ENCODE measurements at places on chromosomes 7 and 10.

DNA sequence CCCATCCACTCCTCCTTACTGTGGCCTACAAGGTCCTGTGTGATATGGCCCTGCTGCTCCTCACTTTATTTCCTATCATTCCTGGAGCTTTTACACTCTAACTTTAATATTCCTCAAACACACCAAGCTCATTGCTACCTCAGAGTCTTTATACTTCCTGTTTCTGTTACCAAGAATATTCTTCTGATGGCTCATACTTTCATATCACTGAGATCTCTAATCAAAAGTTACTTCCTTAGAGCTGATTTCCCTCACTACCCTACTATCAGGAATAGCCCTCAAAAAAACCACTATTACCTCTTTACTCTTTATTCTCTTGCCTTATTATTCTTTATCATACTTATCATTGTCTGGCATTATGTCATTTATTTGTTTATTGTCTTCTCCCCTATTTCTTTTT is 5.8 kb upstream of the PPP3CB start:
- DNase-seq = no peak

- no peak for DNase-seq
Measured at GRCh38 chr7:33053721-33054120, 8.9 kb downstream of the NT5C3A start.

DNA sequence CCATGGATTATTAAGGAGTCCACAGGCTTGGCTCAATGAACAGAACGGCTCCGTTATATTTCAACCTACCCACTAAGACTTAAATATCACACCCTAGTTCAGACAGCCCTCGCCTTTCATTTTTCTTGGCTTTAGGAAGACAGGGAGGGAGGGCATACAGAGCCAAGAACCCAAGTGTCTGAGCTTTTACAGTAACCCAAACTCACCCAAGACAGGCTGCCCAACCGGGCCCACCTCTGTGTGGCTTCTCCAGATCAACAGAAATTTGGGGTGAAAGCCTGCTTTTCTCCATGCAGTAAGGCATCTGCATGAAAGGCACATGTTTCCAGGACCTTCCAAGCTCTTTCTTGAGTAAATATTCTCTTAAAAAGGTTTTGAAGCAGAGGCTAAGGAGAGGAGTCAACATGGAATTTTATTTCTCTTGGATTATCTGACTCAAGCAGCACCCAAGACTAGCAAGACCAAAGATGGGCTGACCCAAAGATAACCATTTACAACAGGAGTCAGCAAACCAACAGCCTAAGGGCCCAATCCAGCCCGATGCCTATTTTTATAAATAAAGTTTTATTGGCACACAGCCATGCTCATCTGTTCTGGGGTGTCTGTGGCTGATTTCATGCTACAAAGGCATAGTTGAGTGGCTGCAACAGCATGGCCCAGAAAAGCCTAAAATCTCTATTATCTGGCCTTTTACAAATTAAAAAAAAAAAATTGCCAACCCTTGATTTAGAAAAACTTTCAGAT is 90.1 kb downstream of the KCNMA1 start:
- no peak for DNase-seq

- DNase-seq = no peak
Measured at GRCh38 chr7:81190997-81191768, 272.3 kb upstream of the SEMA3C start.

Measured in right renal pelvis (tissue), 4 donors.